ENCODE measurements at places on chromosomes 3 and 15.
A peak's percentile ranks its signal among the peaks of the same experiment; 100 is the strongest.

DNA sequence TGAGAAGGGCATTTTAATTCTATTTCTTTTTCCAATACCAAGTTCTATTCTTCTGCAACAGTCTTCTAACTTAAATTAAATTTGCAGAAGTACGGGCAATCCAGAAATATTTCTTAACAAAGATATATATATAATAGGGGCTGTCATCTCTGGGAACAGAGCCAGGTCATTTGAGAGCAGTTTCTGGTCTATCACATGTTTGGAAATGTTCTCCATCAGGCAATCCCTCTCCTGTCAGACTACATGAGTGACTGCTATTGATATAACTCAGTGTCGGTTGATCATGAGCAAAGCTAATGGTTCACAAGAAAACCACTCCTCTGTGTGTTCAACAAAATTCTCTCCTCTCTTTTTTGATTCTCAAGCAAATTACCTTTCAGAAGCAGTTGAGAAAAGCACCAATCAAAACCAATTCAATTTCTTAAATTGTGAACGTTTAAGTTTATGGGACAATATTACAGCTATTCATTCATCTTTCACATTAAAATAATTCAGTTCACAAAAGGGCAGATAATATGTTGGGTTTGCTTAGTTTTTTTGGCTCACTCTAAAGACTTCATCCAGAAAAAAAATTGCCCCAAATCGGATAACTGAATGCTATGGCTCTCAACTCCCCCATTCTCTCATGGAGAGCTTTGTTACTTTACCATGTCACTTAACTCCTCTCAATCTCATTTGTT is 152.9 kb upstream of the TGFBR2 start:
- DNase-seq, result no peak

DNA sequence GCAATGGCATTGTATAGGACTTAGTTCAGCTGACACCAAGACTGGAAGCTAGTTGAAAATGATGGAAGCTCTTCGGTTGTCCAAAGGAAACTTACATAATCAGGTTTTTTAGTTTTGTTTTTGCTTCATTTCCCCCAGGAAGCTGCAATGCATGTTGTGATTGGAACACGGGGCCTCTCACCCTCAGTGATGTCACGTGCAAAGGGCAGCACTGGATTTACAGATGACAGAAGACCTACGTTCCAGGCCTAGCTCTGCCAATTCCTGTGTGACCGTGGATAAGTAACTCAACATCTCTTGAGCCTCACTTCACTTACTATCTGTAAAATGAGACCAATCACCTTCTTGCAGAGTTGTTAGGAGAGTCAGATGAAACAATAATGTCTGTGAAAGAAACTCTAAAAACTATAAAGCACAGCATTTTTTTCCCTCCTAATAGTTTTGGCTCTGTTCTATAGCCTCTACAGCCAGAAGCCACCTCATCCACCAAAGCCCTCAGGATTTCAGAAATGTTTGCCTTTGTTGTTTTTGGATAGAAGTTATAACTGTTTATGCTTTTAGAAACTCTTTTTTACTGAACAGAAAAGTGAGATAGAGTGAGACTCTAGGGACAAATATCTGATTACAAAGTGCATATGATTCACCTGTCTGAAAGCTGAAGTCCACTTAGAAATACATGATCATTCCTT is 4.6 kb downstream of the RBSN start:
- no peak for DNase-seq

- DNase-seq, result no peak
Observed at GRCh38 chr3:141875893-141876380, 506 bp upstream of the ATP1B3 start.

- no peak for DNase-seq
Observed at GRCh38 chr3:57952208-57952631, 56.0 kb upstream of the FLNB start.

DNA sequence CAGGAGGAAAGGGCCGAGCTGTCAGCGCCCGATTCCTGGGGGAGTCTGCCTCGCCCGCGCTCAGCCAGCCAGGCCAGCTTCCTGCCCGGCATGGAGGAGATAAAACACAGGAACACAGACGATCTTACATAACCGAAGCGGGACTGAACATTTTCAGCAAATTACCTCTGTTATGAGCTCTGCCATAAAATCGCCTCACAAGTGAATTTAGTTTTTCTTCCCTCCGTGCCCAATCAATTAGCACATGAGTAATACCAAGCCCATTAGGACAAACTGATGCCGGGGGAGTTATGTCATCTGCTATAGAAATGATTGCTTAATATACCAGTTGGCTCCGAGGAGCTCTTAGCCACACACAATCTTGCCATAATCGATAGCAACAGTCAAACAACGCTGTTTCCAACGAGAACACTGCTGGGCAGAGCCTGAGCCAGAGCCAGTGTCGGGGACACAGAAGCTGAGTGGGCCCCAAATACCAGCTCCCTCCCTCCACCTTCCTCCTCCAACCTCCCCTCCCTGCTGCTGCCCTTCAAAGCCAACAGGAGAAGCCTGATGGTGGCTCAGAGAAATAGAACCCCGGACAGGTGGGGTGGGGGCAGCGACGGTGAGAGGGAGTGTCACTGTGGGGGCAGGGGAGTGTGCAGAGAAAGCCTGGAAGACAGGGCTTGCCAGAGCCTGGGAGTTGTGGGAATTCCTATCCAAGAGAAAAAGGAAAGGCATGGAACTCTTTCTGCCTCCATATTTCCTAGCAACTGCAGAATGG is 279.4 kb upstream of the TLE3 start:
- DNase-seq, result peak; percentile 44

GRCh38 chr3:10173926-10174435 is 9.3 kb downstream of the IRAK2 start:
- peak; percentile 90 for DNase-seq

DNA sequence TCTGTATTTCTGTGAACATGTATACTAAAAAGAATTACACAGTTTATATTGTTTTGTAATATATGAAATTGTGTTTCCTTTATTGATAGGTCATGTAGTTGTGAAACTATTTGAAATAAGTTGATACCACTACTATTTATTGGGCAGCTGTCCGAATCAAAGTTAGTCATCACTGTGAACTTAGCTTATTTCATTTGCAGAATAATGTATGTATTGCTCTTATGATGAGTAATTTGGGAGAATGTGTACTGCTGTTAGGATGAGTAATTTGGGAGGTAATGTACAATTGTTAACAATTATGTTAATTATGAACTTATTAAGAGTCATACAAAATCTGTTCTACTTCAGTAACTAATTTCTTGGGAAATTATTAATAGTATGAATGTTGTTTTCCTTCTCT is 22.2 kb downstream of the FXR1 start:
- DNase-seq, result no peak

DNA sequence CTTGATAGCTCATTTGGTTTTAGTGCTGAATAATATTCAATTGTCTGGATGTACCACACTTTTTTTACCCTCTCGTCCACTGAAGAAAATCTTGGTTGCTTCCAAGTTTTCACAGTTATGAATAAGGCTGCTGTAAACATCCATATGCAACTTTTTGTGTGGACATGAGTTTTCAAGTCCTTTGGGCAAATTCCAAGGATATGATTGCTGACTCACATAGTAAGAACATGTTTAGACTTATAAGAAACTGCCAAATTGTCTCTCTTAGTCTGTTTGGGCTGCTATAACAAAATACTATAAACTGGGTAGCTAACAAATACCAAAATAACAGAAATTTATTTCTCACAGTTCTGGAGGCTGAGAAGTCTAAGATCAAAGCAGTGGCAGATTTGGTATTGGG is 59.5 kb upstream of the TNFSF10 start:
- no peak for DNase-seq
